ENCODE measurements at places on chromosomes 4 and X.
A peak's percentile ranks its signal among the peaks of the same experiment; 100 is the strongest.

DNA sequence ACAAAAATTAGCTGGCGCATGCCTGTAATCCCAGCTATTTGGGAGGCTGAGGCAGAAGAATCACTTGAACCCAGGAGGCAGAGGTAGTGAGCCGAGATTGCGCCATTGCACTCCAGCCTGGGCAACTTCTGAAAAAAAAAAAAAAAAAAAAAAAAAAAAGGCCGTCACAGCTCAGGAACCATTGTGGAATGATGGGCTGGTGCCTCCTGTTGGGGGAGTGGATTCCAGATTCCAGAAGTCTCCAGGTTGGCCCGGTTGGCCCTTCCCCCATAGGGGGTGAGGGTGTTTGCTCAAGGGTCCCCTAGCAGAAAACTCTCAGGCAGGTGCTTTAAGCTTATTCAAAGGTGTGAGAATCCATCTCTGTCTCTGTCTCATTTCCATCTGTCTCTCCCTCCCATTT is 11.5 kb downstream of the SH3TC1 start:
- no peak for DNase-seq

DNA sequence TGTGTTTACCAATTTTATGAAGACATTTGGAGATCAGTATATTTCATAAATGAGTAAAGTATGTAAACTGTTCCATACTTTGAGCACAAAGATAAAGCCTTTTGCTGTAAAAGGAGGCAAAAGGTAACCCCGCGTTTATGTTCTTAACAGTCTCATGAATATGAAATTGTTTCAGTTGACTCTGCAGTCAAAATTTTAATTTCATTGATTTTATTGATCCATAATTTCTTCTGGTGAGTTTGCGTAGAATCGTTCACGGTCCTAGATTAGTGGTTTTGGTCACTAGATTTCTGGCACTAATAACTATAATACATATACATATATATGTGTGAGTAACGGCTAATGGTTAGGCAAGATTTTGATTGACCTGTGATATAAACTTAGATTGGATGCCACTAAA is 1.9 kb downstream of the FMR1 start:
- no peak for DNase-seq

GRCh38 chr4:110669663-110670062 is 46.8 kb upstream of the PITX2 start:
- DNase-seq: no peak

DNA sequence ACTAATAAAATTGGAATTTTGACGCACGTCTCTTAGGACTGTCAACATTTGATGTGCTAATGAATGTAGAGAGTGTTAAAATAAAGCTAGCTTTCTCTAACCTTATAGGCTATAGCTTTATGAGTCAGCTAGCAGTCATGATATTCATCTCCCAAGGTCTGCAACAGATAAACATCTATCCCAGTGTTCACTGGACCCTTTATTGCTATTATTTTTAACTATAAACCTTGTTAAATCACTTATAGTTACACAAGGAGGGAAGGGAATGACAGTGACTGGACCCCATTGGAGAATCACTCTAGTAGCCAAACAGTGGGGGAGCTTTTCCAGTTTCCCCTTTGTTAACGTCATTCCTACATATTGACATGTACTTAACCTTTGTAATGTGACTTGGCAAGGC is 67.9 kb upstream of the SHISA3 start:
- no peak for DNase-seq

DNA sequence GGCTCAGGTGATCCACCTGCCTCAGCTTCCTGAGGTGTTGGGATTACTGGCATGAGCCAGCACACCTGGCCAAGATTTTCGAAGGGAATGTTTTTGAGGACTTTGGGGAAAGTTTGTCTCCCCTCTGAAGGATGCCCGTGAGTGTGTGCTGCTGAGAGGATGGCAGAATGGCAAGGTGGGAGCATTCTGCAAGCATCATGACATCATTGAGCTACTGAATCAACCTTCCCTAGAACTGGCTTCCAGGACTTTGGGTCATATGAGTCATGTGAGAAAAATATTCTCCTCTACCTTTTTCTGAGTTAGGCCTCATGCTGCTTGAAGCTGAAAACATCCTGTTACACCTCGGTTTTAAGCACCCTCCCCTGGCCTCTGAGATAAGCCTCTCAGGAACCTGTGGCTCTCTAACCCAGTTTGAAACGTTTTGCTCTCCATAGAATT is 31.0 kb downstream of the TMEM131L start:
- peak; percentile 48 for DNase-seq

- no peak for DNase-seq
These were observed 483.6 kb downstream of the BCOR start for GRCh38 chrX:39613997-39614679.

DNA sequence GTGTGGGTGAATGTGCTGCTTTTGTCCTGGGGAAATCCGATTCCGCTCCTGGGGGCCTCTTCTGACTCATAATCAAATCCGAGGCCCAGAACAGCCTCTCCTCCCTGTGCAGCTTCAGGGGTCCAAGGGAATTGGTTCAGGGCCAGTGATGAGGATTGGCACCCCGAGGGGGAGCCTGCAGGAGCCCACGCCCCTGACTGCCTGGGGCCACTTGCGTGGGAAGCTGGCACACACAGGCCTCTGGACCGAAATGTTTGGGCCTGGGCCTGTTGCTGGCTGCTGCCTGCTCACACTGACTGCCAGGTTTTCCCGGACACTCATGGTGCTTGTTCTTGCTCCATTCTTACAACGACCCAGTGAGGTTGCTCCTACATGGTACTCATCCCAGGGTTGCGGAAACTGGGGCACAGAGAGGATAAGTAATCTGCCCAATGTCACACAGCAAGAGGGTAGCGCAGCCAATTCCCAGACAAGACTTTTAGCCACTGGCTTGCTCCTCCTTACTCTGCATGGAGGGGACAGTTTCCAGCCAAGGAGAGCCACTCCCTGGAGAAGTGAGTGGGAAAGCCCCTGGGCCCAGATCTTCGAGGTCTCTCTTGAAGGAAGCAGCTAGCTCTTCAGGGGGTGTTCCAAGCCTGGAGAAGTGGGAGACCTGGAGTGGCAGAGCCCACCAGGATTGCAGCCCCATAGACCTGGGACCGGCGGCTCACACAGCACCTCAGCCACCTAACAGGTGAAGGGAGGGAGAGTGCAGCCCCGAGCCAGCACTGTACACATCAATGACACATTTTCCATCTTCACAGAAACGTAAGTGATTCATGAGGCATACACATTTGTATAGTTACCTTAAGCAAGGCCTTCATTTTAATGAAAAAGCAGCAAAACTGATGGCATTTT is 20.3 kb downstream of the CFAP99 start:
- DNase-seq: no peak

DNA sequence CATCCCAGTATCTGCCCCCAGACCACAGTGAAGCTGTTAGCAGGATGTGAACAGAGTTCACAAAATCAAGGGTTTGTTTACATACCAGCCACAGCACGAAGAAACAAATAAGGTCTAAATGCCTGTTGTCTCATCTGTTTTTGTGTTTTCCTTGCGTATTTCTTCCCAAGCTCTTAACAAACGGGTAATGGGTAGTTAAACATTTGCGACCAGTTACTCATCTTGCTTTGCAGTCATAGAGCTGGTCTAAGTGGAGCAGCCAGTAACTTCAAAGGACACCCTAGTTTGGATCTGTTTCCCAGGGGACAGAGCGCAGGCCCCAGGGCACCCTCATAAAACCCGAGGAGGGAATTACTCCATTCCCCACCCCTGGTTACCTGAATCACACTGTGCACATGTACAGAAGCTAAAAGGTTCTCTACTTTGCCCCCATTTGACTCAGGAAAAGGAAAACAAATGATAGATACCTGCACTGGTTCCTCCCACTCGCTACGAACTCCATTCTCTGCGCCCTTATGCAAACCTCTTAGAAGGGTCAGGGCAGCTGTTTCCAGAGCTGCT is 68.8 kb downstream of the MAML3 start:
- no peak for DNase-seq

DNA sequence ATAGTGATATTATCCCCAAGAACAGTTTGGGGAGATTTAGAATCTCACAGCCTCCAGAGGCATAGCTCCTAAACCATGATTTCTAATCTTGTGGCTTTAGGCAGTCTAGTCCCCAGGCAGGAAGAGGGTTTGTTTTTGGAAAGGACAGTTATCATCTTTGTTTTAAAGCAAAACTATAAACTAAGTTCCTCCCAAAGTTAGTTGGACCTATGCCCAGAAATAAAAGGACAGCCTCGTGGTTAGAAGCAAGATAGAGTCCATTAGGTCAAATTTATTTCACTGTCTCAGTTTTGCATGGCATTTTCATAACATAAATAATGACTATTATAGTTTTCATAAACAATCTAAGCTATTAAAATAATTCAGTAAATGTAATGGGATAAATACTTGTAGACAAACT is 120.5 kb downstream of the MAGEC2 start:
- no peak for DNase-seq

- DNase-seq: no peak
These were observed 172.8 kb upstream of the FRMPD4 start for GRCh38 chrX:11965436-11965835.

DNA sequence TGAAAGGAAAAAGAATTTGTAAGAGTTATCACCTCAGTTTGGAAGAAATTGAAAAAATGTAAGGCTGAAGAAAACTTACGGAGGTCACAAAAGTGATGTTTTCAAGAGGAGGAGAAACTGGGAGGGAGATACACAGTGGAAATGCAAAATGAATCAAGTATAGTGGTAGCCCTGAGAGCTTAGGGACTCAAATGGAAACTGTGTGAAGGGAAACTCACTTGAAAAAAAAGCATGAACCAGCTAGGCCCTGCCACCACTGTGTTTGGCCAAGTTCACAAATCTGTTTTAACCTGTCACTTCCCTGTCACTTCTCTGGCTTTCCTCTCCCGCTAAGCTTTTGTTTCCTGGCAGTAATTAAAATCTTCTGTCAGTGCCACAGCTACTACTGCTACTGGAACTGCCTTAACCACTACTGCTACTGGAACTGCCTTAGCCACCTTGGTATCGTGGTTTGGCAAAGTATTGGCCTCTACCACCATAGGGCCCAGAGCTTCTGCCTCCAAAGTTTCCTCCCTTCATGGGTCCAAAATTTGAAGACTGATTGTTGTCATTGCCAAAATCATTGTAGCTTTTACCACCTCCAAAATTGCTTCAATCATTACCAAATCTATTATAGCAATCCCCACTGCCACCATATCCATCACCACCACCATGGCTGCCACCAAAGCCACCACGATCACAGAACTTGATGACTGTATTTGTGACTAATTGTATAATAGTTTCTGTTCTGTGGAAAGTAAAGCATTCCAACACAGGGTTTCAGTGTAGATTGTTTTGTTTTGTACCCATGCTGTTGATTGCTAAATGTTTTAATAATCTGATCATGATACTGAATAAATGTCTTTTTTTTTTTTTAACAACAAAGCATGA is 41.5 kb downstream of the SMARCA5 start:
- no peak for DNase-seq

DNA sequence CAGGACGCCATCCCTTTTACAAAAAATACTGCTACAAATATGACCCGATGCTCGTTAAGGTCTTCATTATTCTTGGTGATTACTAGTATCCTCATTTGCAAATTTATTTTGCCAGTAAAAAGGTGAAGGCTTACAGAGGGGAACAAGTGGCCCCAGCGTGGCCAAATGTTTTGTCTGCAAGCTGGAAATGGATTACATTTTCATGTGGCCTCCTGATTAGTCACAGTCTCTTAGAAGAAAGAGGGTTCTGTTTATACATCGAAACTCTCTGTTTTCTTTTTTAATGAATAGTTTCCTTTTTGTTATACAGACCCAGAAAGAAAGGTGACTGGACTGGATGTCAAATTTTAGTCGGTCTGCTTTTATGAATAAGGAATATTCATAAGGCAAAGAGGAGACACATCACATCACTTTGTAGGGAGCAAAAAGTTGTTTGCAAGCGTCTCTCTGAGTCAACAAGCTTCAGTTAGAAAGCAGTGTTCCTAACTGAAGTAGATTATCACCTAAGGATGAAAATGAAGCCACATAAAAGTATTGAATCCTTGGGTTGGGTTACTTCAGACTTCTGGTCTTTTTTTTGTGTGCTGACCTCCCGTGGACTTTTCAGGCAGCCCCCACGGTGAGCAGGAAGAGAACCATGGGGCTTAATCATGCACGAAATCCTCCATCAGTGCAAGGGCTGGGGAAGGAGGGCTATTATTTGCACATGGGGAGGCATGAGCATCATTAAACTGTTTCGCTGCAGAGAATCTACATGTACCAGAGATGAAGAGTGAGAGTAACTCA is 125.6 kb downstream of the ARSF start:
- DNase-seq: no peak

- no peak for DNase-seq
These were observed 33.2 kb upstream of the BMP15 start for GRCh38 chrX:50877310-50877709.

DNA sequence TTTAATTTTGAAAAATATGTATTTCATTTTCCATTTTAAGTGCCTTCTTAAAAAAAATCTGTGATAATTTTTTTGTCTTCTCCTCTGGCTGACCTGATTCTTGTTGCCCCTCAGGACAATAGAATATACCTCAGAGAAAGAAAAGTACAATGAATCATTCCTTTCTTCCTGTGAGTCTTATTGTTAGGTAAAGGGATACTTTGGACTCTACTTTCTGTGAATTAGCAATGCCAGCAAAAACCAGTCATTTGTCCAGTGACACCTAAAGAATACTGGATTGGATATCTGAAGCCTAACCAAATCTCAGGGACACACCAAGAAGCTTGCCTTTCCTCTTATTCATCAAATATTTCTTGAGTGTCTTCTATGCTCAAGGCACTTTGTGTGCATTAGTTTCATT is 102.1 kb downstream of the AREG start:
- no peak for DNase-seq

- DNase-seq: no peak
These were observed 21.1 kb upstream of the HNRNPD start for GRCh38 chr4:82394896-82395295.

GRCh38 chr4:11625211-11625610 is 196.5 kb upstream of the HS3ST1 start:
- no peak for DNase-seq

- no peak for DNase-seq
These were observed 15.3 kb downstream of the GPC3 start for GRCh38 chrX:133970076-133970475.

GRCh38 chrX:133881893-133882292 is 103.5 kb downstream of the GPC3 start:
- DNase-seq: no peak

DNA sequence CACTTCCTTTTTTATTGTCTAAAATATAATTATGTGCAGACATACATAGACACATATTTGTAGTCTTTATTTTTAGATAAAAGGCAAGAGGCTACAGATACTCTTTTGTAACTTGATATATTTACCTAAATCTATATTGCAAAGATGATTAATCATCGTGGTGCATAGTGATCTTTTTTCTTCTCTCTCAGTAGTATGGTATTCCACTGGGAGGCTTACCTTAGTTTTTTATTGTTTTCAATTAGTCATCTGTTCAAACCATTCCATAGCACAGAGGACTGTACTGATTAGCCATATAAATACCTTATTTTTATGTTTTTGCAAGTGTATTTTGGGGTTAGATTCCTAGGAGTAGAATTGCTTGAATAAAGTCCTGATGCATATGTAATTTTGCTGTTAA is 619.7 kb downstream of the GRXCR1 start:
- no peak for DNase-seq

GRCh38 chr4:98638661-98639060 is 19.8 kb downstream of the TSPAN5 start:
- no peak for DNase-seq

- DNase-seq: no peak
These were observed 10.8 kb downstream of the TMEM187 start for GRCh38 chrX:153983321-153983801.

GRCh38 chr4:139484783-139485311 is 30.9 kb downstream of the RAB33B start:
- no peak for DNase-seq

GRCh38 chr4:54359919-54360650 is 131.0 kb downstream of the PDGFRA start:
- DNase-seq: no peak

GRCh38 chrX:78455901-78456300 is 128.5 kb upstream of the CYSLTR1 start:
- no peak for DNase-seq
